ENCODE measurements at places on chromosomes 4 and X. TPM values are rescaled to one million over a fixed set of nuclear protein-coding genes. Genes with fewer than 3 reads are reported as not detected.
A peak's percentile ranks its signal among the peaks of the same experiment; 100 is the strongest.

- peak; percentile 77 for DNase-seq
These were observed 45.5 kb upstream of the PROM1 start for GRCh38 chr4:16129336-16129735.

DNA sequence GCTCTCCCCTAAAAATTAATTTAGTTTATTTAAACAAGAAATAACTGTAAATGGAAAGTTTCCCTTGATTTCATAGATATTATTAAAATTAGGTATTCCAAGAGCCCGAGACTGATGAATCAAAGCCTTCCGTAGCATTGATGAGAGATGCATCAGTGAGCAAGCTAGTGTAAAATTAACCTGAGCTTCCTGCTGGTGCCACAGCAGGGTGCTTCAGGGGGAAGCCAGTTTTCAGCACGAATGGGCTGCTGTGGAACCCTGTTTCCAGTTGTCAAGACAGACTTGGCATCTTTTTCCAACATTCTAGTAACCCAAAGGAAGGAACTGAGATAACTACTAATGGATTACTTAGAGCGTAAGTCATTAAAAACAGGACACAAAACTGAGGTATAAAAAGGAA, 221.7 kb downstream of the RBMX2 start:
- no peak for DNase-seq

DNA sequence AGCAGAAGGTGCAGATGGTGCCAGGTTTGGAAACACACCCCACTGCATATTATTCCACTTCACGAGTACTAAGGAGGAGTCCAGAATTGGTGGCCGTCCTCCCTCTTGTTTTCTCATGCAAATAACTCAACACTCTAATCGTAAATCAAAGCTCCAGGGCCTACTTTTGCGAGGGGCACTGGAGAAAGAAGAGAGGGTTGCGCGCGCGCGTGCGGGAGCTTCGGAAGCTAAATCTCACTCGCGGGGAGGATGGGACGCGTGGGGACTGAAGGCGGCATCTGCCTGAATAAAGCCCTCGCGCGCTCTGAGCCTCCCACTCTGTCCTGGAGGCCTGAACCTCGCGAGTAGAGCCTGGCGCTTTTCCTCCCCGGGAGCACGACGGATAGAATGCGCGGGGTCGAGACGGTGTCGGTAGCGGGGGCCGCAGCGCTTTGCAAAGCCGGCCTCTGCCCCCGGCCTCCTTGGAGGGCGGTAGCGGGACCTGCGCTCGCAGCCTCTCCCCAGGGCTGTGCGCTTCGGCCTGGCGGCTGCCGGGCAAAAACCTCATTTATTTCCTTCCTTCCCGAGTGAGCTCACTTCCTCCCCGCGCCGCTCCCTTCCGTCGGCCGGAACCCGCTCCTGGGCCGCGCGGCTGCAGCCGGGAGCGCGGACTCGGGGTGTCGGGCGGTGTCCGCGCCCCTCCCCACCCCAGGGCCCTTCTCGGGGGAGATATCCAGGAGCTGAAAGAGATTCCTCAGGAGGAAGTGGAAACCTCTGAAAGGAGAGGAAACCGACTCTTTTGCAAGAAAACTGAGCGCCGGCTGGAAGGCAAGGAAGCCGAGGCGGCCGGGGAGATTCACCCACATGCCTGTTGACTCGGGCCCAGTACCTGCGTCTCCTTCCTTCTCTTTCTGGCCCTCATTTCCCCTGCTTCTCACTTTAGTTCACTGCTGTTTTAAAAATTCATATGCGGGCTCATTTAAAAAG, 20.7 kb downstream of the HAND2 start:
- DNase-seq = no peak

- DNase-seq = no peak
These were observed 42.0 kb upstream of the PROM1 start for GRCh38 chr4:16125571-16126445.

The CXCL6 gene
- total RNA-seq = not detected

DNA sequence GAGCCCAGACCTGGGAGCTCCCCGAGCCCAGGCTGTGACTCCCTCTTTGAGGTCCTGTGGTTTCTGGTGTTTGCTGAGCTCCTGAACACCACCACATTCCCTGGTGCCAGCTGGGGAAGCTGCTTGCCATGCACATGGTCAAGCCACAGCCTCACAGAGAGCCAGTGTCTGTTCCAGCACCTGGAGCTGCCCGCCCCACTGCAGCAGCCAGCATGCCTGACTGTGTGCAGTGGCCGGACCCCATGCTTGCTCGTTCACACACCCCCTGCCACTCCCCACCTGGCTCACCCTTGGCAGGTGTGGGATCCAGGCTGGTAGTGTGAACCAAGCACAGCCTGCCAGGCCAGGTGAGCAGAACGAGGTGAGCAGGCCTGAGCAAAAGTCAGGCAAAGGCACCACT, 95.6 kb upstream of the FAM9C start:
- no peak for DNase-seq

The DDX53 gene
- not detected for total RNA-seq

DNA sequence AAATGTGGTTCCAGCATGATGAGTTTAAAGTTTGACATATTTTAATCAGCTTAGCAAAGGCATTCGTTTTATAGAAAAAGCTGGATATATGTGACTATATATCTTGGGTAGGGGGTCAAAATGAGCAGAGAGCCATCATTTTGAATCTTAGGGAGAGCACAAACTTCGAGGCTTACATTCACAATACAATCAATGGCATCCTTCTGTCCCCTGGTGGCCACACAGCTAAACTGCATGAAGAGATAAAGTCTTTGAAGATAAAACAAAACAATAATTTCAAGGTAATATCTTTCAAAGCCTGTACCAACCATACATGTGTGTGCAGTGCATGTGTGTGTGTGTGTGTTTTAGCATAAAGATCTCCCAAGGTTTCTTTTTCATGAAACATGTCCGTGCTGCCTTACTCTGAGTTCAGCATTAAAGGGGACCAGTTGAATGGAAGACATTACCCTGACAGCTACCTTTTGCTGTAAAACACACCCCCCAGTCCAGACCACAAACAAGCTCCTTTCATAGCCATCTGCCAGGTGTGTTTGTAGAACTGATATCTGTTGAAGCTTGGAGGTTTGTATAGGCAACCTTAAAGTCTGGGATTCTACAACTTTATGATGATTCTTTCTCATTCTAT, 22.0 kb downstream of the DYNLT3 start:
- DNase-seq = peak; percentile 32

DNA sequence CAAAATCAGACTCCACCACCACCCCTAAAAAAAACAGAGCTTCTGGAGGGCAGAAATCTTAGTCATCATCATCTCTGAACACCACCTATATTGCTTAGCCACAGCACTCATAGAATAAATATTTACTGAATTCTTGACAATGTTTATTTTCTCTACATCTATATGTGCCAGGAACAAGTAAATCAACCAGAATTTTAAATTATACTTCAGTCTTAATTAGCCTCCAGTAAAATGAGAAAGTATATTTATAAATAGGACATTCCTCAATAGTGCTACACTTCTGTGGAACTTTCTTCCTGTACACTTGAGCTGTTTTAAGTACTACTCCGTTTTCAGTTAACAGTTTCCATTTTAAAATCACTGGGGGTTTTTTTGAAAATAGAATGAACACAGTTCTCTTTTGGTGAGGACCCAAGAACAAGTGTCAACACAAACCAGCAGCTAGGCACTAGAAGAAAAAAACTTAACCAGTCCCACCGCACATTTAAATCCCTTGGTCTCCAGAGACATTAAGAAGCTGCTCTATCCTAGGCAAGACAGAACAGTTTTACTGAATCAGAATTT, 25.5 kb downstream of the SMIM14 start:
- no peak for DNase-seq

DNA sequence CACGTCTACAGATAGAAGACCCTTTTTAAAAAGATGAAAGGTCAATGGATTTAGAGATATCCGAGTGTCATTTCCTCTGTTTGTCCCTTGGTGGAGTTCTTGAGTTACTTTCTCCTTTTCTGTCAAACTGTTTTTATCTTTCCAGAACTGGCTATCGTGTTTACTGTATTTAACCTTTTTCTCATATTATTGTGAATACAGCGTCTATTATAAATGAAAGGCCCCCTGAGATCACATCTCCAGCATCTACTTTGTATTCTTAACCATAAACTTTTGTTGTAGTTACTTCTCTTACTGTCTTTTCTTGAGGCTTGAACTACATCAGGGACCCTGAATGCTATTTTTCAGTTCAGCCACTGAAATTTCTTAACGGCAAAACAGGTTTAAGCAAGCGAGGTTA, 4.0 kb upstream of the PCDH7 start:
- no peak for DNase-seq
